Left lung (tissue), 14 donors: ENCODE measurements at places on chromosomes 6 and 20. TPM values are rescaled to one million over a fixed set of nuclear protein-coding genes. Genes with fewer than 3 reads are reported as not detected.

The EYA4 gene
- total RNA-seq = 1.0 TPM

The ZC2HC1B gene
- total RNA-seq = not detected

The MAP1LC3A gene
- 68.8 TPM for total RNA-seq

- H3K36me3 ChIP-seq = no peaks in the 10 kb centered on the region
- peaks cover 11% of the 10 kb centered on the region for H3K4me1 ChIP-seq
- H3K4me3 ChIP-seq = no peak overlapping the region
- peak overlapping the region; percentile 61 for H3K27ac ChIP-seq
- H3K27me3 ChIP-seq = no peaks in the 10 kb centered on the region
Measured at GRCh38 chr6:148407372-148407771, 64.7 kb downstream of the SASH1 start.

DNA sequence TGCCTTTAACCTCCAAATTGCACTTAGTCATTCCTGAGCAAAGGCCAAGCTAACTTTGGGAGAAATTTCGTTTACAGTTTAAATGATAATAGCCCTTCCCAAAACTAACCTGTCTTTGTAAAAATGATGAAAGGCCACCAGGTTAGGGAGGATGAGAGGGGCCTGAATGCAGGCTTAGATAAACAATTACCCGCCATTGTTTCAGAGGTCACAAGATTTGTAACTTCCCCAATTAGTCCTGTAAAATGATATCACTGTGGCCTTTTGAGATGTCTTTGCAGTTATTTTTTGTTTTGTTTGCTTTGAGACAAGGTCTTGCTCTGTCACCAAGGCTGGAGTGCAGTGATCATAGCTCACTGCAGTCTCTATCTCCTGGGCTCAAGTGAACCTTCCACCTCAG is 26.3 kb downstream of the GNL1 start:
- H3K4me1 ChIP-seq = peaks cover 53% of the 10 kb centered on the region
- no peaks in the 10 kb centered on the region for H3K36me3 ChIP-seq
- no peak overlapping the region for H3K27ac ChIP-seq
- H3K4me3 ChIP-seq = no peak overlapping the region
- no peaks in the 10 kb centered on the region for H3K27me3 ChIP-seq

- H3K36me3 ChIP-seq = no peaks in the 10 kb centered on the region
- no peak overlapping the region for H3K27ac ChIP-seq
- DNase-seq = no peak
- H3K4me3 ChIP-seq = no peak overlapping the region
- no peaks in the 10 kb centered on the region for H3K27me3 ChIP-seq
Measured at GRCh38 chr6:19934996-19935591, 97.9 kb downstream of the ID4 start.

- H3K4me1 ChIP-seq = no peaks in the 10 kb centered on the region
- no peak overlapping the region for H3K4me3 ChIP-seq
- H3K27ac ChIP-seq = no peak overlapping the region
- no peaks in the 10 kb centered on the region for H3K27me3 ChIP-seq
- no peak for DNase-seq
Measured at GRCh38 chr6:85417336-85417735, 32.5 kb upstream of the NT5E start.

GRCh38 chr6:24492475-24492874 is 2.3 kb upstream of the ALDH5A1 start:
- H3K27me3 ChIP-seq = peaks cover 26% of the 10 kb centered on the region
- H3K27ac ChIP-seq = no peak overlapping the region
- no peaks in the 10 kb centered on the region for H3K36me3 ChIP-seq

GRCh38 chr6:52576392-52577021 is 353 bp downstream of the TRAM2 start:
- H3K27ac ChIP-seq = peak overlapping the region; percentile 87
- no peaks in the 10 kb centered on the region for H3K27me3 ChIP-seq
- peak overlapping the region; percentile 77 for H3K4me3 ChIP-seq

- DNase-seq = no peak
- no peaks in the 10 kb centered on the region for H3K4me1 ChIP-seq
- H3K4me3 ChIP-seq = no peak overlapping the region
- no peaks in the 10 kb centered on the region for H3K36me3 ChIP-seq
- H3K27me3 ChIP-seq = no peaks in the 10 kb centered on the region
Measured at GRCh38 chr6:101614774-101615173, 221.3 kb downstream of the GRIK2 start.

- peak; percentile 36 for DNase-seq
- H3K27me3 ChIP-seq = no peaks in the 10 kb centered on the region
- H3K36me3 ChIP-seq = peaks cover 67% of the 10 kb centered on the region
- no peak overlapping the region for H3K4me3 ChIP-seq
- H3K27ac ChIP-seq = peak overlapping the region; percentile 55
Measured at GRCh38 chr6:17630511-17631073, 30.5 kb downstream of the FAM8A1 start.

DNA sequence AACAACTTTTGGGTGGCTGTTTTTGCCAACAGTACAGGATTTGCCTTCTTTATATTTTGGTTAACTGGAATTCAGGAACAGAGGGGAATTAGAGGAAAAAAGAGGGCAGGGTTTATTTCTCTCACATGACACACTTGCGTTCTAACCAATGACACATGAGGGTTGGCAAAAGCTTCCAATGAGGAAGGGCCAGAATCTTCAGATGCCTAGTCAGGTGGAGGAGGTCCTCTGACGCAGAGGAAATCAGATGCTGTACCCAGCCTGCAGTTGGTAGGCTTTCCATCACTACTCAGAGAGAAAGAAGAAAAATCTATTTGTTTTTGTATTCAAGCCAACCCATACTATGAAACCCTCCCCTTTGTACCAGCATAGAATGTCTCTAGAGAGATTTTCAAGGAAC is 20.8 kb downstream of the TM9SF4 start:
- no peaks in the 10 kb centered on the region for H3K4me1 ChIP-seq
- H3K27me3 ChIP-seq = no peaks in the 10 kb centered on the region
- no peak overlapping the region for H3K27ac ChIP-seq
- H3K4me3 ChIP-seq = no peak overlapping the region

- H3K4me1 ChIP-seq = no peaks in the 10 kb centered on the region
- H3K27ac ChIP-seq = no peak overlapping the region
- DNase-seq = no peak
- no peak overlapping the region for H3K4me3 ChIP-seq
- no peaks in the 10 kb centered on the region for H3K27me3 ChIP-seq
Measured at GRCh38 chr6:109024784-109025183, 69.9 kb downstream of the SESN1 start.

DNA sequence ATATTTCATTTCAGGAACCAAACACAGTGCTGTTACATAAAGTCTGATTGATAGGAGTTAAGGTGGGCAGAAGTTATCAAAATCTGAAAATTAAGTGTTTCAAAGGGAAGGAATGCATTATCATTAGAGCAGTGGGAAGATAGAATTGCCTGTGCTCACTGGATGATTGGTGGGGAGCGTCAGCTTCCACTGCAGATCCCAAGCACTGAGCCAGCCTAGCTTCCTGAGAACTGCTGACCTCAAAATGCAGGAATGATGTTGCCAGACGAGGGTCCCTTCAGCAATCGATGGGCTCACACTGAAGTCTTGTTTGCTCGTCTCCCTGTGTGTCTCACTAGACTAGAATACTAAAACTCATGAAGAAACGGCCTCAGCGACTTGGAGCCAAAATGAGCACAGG is 110.0 kb upstream of the PHACTR1 start:
- no peak for DNase-seq
- H3K27ac ChIP-seq = no peak overlapping the region
- no peaks in the 10 kb centered on the region for H3K27me3 ChIP-seq

- no peak for DNase-seq
- H3K4me1 ChIP-seq = no peaks in the 10 kb centered on the region
- no peaks in the 10 kb centered on the region for H3K27me3 ChIP-seq
Measured at GRCh38 chr6:117616391-117617209, 14.3 kb upstream of the GOPC start.
